ENCODE measurements at places on chromosomes 6 and 20.

GRCh38 chr6:111573131-111573883 is 32.4 kb downstream of the TRAF3IP2 start:
- no peak for DNase-seq

DNA sequence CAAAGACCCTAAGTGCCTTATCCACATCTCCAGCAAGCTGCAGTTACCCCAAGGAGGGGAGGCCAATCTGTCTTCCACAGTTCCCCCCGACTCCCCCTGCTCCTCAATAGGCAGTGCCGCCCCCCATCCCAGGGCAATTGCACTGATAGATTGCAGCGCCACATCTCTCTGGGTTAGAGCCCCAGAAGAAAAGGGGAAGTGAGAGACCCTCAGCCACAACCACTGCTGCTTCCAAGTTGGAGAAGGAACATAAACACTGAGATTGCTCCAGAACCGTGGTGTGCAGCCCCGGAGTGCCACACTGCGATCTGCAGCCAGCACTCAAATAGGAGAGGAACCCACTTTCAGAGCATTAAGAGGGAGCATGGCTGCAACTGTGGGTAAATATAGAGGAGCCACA is 101.5 kb downstream of the RWDD2A start:
- no peak for DNase-seq

GRCh38 chr6:141726248-141726647 is 406.5 kb upstream of the GJE1 start:
- no peak for DNase-seq

GRCh38 chr6:14959324-14959885 is 286.5 kb upstream of the JARID2 start:
- no peak for DNase-seq

GRCh38 chr6:28782113-28782673 is 141.6 kb downstream of the TRIM27 start:
- DNase-seq, result no peak

GRCh38 chr6:104123227-104123626 is 736.5 kb downstream of the HACE1 start:
- no peak for DNase-seq

DNA sequence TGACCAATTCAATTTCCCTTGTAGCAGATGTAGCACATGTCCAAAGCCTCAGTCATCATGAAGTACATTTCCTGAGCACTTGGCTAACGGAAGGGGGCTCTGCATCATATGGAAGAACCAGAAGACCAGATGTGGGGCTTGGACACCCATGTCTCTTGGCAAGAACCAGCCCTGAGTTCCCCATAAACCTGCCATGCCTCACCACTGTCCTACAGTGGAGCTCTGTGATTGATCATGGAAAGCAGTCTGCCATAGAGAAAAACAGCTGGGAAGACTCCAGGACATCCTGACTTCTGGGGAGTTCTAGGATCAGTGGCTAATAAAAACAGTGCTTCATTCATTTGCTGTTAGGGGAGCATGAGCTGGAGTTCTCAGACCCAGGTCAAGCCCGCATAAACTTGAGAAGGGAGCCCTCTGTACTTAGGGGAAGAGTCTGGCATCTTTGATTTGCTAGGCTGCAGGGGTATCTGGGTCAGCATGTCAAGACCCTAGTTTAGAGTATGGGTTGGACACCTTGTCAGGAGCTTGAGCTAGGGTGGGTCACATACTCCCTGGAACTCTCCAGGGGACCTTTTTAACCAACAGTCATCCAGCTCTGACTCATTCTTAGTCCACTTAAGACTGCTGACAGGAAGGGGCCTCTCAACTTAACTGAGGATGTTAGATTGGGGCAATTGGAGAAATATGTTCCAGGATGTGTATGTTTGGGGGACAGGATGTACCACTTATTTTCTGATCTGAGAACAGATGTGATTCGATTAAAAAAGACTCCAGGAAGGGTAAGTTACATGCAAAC is 26.3 kb upstream of the TRAM2 start:
- DNase-seq, result no peak

GRCh38 chr6:137769797-137770362 is 97.2 kb upstream of the TNFAIP3 start:
- DNase-seq, result no peak

DNA sequence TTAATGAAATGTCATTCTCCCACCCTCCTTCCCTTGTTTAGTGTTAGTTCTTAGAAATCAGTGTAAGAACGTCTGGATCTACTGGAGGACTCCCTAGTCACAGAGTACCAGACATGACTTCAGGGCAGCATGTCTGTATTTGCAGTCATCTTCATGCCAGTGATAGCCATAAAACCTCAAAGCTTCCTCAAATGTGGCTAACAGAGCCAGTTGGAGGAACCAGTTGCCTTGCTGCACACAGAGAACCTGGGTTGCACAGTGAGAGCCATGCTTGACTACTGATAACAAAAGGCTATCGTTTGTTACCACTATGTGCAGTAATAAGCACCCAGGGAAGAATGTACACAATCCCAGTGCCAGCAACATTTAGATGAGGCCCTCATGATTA is 20.1 kb downstream of the NT5E start:
- no peak for DNase-seq

DNA sequence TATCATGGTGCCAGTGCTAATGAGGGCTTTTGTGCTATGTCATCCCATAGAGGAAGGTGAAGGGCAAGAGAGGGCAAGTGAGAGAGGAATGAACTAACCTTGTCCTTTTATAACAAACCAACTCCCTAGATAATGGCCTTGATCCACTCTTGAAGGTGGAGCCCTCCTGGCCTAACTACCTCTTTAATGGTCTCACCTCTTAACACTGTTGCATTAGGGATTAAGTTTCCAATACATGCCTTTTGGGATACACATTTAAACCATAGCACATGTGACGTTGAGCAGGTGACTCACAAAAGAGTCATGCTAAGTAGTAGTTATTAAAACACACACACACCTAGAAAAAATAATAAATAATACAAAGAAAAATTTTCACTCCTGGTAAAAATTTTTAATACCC is 36.9 kb downstream of the CCN2 start:
- no peak for DNase-seq

- no peak for DNase-seq
Observed at GRCh38 chr6:117549611-117550010, 52.7 kb downstream of the GOPC start.

GRCh38 chr20:46712056-46712636 is 2.7 kb downstream of the SLC2A10 start:
- no peak for DNase-seq

DNA sequence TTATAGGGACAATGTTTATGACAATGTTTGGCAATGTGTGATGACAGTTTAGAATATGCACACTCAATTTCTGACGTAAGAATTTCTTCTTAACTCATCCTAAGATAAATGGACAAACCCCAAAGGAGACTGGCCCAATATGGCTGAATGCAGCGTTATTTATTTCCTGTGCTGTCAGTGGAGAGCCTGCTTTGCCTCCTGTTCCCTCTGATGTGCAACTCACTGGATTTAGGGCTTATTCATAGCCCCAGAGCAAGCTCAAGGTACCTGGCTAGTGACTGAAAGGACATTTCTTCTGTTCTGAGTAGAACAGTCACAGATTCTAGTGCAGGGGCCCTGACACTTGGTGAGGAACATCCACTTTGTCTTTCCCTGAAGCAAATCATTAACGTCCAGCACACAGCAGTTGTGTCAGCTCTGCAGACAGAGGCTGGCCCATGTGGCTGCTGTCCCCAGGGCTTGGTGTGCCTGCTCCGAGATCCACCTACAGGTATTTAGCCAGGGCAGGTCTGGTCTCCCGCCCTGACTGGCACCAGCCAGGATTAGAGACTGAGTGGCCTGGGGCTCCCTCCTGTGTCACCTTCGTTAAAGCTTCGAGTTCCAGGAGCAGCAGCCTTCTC is 64.8 kb downstream of the FARS2 start:
- DNase-seq, result no peak

DNA sequence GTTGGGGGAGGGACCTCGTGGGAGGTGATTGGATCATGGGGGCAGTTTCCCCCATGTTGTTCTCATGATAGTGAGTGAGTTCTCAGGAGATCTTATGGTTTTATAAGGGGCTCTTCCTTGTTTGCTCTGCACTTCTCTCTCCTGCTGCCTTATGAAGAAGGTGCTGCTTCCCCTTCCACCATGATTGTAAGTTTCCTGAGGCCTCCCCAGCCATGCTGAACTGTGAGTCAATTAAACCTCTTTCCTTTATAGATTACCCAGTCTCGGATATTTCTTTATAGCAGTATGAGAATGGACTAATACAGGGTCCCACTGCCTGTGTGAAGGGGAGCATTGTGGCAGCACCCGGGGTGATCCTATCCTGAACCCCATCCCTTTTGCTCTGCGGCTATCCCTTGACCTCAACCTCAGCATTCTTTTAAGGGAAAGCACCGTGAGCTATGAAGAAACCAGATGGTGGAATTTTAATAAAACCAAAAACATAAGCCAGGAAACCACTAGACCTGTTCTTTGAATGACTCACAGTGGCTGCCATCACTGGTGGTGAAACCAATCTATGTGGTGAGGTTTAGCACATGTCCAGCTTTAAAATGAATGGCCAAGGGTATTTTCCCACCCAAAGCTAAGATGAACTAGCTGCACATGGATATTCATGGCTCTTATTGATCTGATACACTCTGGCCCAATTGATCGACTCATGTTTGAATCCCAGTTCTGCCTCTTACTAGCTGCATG is 62.2 kb downstream of the ZDHHC14 start:
- DNase-seq, result no peak

- DNase-seq, result no peak
Observed at GRCh38 chr20:38144974-38145728, 19.9 kb downstream of the TGM2 start.

- peak; percentile 15 for DNase-seq
Observed at GRCh38 chr6:152054441-152054840, 247.0 kb downstream of the ESR1 start.

DNA sequence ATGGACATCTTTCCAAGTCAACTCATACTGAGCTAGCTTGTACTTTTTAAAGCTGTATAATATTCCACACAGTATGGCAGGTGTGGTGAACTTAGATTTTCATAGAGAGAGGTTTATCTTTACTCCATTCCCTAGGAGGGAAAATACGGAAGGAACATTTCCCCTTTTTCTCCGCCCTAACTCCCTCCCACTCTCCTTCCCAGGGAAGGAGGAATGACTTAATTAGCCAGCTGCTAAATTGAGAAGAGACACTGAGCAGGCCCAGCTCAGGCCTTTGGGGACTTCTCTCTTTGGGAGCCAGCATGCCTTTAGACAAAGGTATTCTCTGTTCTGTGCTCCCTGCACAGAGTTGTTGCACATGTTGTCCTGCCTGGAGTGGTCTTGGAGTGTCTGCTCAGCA is 46.1 kb downstream of the MBOAT1 start:
- DNase-seq, result no peak

- no peak for DNase-seq
Observed at GRCh38 chr6:163393923-163394322, 20.6 kb upstream of the QKI start.

DNA sequence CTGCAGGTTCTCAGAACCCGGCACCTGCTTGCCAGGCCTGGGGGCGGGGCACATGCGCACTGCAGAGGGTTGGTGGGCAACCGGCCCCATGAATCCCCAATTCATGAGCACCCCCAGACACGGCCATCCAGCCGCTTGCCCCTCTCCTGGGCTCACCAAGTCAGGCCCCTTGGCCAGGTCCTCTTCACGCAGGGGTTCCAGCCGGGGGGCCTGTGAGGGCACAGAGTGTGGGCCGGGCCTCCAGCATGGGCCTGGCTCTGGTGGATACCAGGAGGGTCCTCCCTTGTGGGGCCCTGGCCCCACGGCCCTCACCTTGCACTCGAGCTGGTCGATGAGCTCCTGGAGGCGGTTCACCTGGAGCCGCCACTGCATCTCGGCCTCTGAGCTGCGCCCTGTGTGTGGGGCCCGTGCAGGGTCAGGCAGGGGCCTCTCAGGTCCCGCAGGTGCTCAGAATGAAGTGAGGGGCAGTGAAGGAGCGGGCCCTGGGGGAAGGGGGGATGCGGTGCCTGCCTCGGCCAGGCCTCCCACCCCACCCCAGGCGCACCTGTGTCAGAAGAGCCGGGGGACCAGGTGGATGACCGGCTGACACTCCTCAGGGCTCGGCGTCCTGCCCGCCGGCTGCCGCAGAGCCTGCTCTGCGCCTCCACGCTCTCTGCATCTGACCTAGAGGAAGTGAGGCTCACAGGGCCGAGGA is 2.6 kb upstream of the C20orf144 start:
- DNase-seq, result no peak

DNA sequence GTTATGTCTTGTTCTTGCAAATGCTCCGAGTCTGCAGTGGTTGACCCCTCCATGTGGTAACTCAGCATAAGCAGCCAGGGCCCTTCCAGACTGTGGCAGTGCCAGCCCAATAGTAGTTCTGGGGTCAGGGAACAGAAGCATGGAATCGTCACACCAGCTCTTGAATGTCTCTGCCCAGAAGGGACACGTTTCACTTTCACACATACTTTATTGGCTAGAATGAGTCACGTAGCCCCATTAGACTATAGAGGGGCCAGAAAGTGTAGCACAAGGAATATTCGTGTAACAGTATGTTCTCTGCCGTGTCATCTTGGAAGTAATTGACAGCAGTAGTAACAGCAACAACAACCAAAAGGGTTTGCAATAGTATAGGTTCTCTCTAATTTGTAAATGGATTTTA is 254.7 kb downstream of the FARS2 start:
- DNase-seq, result no peak

- DNase-seq, result no peak
Observed at GRCh38 chr6:166174031-166174430, 6.4 kb upstream of the TBXT start.

GRCh38 chr6:139008117-139008516 is 20.1 kb upstream of the REPS1 start:
- no peak for DNase-seq

DNA sequence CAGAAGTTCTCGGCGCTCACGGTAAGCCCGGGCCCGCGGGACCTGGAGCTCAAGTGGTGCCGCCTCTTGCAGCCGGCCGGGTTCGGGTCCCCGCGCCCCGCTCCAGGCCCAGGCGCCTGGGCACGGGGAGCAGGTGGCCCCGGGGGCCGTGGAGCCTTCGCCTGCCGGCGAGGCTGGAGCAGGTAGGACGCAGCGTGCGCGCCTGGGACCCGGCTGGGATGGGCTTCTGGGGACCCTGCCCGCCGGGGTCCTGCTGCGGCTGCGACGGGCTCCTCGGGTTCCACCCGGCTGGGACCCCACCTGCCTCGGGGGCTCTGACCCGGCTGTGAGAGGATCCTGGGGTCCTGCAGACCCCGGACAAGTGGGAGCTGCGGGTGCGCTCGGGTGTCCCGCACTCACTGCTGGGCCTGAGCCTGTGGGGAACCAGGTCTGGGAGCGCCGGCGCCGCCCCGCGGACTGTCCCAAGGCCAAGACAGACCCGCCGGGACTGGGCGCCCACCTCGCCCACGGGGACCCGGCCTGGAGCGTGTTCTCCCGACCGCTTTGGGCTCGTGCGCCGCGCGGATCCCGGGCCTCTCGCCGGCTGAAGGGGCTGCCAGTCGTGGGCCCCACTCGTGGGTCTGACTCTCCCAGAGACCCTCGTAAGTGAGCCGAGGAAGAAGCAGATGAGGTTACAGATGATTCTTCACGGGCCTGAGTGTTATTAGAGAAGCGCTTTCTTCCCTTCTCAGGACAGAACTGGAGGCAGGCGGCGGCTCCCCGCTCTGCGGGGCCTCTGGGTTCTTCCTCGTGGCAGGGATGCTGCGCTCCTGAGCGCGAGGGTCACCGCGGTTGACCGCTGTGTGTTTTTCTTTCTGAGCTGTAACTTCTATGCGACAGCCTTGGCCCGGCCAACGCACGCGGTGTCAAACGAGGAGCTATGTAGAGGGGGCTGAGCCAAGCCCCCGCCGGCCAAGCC is 729 bp downstream of the SMOC2 start:
- no peak for DNase-seq

- DNase-seq, result no peak
Observed at GRCh38 chr20:15951658-15952057, 621.6 kb downstream of the KIF16B start.

- no peak for DNase-seq
Observed at GRCh38 chr6:36712816-36713215, 15.2 kb downstream of the RAB44 start.
